ENCODE measurements at places on chromosomes 4 and X.

- no peak for DNase-seq
Measured at GRCh38 chrX:1751781-1752180, 136.9 kb downstream of the ASMT start.

DNA sequence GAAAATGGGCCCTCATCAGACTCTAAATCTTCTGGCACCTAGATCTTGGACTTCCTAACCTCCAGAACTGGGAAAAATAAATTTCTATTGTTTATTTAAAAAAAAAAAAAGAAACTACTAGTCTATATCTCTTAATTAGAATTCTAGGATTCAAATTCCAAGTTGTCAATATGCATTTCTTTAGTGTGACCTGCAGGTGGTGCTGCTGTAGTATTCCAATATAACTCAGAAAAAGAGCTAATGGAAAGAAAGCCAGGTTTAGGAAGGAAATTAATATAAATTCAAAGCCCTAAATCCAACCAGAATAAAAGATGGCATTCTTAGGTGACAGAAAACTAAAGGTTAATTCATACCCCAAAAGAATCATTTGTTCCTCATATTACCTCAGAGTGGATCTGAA, 80.0 kb upstream of the NALF2 start:
- peak; percentile 24 for DNase-seq

GRCh38 chr4:137614491-137614890, 82.2 kb upstream of the PCDH18 start:
- DNase-seq, result no peak

- no peak for DNase-seq
Measured at GRCh38 chrX:50888884-50889283, 21.7 kb upstream of the BMP15 start.

- DNase-seq, result no peak
Measured at GRCh38 chr4:80446248-80446647, 110.7 kb downstream of the CFAP299 start.

Measured in muscle of leg (tissue), 16 donors.